ENCODE measurements at places on chromosomes 7 and 10.

GRCh38 chr10:75234683-75235374 lies 928 bp downstream of the COMTD1 start:
- DNase-seq: peak; percentile 1

DNA sequence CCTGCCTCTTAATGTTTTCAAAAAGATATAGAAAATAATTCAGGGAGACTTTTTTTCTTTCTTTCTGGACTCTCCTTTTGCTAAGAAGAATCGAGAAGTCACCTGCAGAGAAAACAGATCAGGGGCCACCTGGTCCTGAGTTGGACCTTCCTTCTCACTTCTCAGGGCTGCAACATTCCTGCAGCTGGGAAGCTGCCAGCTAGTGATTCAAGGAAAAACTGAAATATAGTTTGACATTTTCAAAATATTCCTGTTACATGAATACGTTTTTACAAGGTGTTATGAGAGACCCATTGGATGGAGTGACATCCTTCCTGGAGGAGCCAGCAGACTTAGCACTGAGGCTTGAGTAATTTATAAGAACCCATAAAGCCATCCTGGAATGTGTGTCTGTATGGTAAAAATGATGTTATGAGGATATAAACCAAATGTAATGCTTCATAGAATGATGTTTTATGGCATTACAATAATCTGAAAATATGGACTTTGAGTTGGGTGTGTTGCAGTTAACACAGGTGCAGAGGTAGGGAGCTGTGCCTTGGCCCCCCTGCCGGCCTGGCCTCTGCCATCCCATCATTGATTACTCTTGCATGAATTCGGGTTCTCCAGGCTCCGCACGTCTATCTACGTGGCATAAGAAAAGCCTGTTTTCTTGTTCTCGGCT lies 149.7 kb downstream of the PAXIP1 start:
- no peak for DNase-seq

GRCh38 chr10:60677531-60678129 lies 100.6 kb upstream of the CDK1 start:
- no peak for DNase-seq

GRCh38 chr10:47165711-47166404 lies 134.1 kb upstream of the GDF10 start:
- peak; percentile 79 for DNase-seq

- no peak for DNase-seq
These were observed 39.1 kb downstream of the SUFU start for GRCh38 chr10:102542800-102543418.

DNA sequence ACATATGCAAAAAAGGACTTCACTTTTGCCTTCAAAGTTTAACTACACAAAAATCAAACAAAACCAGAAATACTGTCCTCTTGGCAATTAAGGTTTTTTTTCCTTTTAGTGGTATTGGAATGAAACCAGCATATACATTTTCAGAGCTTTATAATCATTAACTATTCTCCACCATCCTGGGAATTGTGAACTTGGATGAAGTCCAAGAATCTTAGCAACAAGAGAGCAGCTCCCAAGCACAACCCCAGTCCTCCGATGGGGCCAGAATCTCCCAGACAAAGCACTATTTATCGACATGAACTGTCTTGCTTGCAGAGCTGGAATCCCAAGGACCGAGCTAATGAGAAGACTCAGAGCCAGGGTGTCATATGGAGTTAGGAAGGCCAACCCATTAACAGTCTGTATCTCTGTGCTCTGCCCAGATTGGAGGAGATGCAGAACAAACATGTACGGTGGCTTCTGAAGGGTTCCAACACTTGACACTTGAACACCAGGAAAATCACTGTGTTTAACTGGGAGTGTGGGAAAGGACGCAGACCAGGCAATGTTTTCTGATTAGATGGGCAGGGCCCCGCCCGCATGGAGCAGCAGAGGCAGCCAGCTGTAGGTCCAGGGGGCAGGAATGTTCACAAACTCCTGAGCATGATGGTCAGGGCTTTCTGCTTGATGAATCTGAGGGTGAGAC lies 35.5 kb downstream of the PPP1R3C start:
- no peak for DNase-seq

DNA sequence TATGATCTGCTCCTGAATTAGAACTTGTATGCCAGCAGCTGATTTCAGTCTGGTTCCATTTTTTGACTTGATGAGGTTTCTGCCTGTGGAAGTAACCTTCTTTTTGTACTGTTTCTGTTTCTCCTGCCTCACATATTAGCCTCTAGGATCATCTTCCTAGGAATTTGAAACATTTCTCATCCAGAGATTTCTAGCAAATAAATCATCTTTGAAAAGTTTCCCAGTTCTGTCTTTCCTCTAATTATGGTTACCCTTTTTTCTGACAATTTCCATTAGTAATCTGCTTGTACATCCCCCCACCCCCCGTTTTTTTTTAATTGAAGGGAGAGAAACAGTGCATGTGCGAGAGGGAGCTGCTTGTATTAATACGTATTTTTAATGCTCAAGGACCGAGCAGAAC lies 92.2 kb downstream of the NRF1 start:
- no peak for DNase-seq

DNA sequence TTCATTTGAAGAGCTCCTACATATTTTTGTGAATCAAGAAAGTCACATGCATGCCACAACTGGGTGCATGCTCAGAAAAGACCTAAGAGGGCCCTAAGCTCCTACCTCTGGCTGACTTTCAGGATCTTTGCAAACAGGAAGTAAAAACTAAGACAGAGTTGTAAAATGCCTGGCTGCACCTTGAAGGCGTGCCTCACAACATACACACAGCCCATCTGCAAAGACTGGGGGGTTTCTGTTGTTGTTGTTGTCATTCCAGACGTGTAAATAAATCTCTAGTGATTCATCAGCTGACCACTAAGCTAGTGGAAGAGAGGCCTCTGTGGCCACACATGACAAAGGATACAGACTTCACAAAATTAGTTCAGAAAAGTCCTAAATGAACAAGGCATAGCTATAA lies 31.8 kb downstream of the SMURF1 start:
- no peak for DNase-seq

- no peak for DNase-seq
These were observed 55.7 kb downstream of the ADK start for GRCh38 chr10:74206746-74207145.

- DNase-seq: no peak
These were observed 18.7 kb upstream of the ARID5B start for GRCh38 chr10:61882621-61883370.

GRCh38 chr7:29345590-29345989 lies 151.0 kb downstream of the CHN2 start:
- DNase-seq: no peak

- no peak for DNase-seq
These were observed 7.7 kb downstream of the TMEM168 start for GRCh38 chr7:112782498-112782897.

DNA sequence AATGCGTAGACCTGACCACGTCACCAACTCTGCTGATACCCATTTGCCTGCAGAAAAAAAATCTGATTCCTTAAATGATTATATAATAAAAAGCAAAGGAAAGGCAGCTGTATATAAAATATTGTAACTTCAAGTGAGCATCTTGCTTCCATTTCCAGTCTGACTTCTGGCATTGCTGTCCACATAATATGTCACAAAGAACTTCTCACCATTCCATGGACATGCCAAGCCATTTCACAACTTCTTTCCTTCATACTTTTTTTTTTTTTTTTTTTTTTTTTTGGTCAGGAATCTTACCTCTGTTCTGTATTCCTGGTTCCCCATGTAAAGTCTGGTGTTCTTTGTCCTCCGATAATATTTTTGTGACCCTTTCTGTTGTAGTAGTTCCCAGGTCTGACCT lies 165.5 kb downstream of the SND1 start:
- no peak for DNase-seq

GRCh38 chr10:92801978-92802872 lies 46.1 kb upstream of the EXOC6 start:
- no peak for DNase-seq

DNA sequence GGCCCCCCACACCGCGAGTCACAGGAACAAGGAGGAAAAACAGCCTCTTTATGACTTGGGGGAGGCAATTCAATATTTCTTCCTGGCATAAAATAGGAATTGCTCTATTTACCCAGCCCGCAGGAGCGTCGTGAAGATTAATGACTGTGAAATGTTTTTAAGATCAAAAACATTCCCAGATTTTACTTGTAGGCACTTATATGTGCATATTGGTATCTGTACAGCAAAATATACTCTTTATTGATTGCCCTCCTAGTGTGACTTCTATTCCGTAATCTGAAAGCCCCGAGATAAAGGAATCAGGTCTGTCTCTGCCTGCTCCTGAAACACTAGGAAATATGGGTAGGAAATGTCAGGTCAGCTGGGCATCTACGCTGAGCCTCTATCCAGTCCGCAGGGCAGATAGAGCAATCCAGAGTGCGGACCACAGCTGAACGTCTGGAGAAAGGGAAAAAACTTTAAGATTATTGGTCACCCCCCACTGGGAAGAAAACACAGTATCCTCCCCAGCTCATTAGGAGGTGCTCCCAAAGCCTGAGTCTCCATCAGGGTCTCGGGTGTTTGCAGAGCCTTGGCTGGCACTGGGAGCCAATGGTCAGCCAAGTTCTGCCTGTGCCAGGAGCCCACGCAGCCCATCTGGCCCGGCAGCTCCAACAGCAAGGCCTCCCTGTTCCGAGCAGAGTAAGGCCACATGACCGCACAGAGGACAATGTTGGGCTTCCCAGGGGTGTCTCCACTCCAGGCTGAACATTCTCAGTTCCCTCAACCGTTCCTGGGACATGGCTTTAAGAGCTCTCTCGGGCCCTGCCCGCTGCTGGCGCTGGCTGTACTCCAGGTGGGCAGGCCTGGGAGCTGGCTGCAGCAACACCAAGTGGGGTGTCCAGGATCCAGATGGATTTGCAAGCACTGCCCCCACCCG lies 7.7 kb downstream of the CTBP2 start:
- DNase-seq: no peak

GRCh38 chr10:73096041-73096448 lies 621 bp downstream of the P4HA1 start:
- peak; percentile 70 for DNase-seq

- DNase-seq: peak; percentile 3
These were observed 880.6 kb downstream of the LRMDA start for GRCh38 chr10:76311752-76312636.

DNA sequence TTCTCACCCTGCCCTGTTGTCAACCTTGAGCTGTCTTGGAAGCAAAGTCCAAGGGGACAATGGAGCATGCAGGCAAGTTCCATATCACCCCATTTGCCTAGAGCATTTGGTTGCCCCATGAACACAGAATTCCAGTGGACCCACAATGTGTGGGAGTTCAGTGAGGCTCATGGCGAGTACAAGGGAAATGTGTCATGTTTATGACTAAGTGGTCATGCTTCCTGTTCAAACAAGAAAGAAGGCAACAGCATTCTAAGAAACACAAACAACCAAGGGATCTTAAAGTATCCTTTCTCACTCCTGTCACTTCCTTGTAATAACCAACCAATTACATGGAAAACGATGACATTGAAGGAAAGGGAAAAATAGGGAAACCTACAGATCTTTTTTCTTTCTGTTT lies 513.0 kb downstream of the INHBA start:
- no peak for DNase-seq

All from CD8-positive, alpha-beta T cell (primary cell).